ENCODE measurements at places on chromosomes 3 and 15.

- no peak for DNase-seq
These were observed 44.9 kb downstream of the GOLGA6L2 start for GRCh38 chr15:23402140-23402539.

DNA sequence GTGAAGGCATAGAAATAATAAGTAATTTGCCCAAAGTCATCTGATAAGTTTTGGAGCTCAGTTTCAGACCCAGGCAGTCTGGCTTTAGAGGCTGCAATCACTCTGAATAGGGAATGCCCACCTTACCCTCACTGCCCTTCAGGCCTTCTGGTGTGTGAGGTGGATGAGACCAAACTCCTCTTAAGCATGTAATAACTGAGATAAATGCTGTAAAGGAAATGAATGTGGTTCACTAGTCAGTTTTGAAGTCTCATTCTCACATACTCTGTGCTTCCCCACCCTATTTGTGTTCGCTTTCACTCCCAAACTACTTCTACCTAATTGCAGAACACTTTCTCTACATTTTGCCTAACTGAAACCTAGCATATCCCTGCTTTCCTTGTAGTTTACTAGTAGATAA is 144.1 kb downstream of the FILIP1L start:
- DNase-seq, result no peak

GRCh38 chr3:150014782-150015181 is 44.1 kb upstream of the PFN2 start:
- DNase-seq, result no peak

DNA sequence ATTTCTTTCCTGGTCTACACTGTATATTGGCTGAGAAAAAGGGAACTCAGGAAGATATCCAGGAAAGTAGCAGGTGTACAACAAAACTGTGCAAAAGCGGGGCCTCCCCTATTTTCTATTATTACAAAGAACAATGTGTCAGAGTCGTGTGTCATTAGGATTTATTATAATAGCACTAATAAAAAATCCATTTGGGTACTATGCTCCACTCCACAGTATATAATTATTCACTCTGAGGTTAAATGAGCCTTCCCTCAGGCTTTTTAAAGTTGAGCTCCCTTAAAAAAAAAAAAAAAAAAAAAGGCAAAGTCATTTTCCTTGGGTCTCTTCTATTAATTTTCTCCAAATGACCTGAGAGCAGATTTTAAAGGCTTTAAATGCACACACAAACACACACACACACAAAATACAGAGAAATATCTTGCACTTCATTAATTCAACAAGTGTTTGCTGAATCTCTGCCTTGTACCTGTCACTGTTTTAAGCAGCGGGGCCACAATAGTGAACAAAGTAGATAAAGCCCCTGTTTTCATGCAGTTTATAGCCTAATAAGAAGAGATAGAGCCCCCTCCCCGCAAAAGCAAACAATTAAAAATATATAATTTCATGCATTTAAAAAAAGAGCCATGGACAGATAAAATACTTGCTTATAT is 1.3 kb upstream of the DPP8 start:
- no peak for DNase-seq

DNA sequence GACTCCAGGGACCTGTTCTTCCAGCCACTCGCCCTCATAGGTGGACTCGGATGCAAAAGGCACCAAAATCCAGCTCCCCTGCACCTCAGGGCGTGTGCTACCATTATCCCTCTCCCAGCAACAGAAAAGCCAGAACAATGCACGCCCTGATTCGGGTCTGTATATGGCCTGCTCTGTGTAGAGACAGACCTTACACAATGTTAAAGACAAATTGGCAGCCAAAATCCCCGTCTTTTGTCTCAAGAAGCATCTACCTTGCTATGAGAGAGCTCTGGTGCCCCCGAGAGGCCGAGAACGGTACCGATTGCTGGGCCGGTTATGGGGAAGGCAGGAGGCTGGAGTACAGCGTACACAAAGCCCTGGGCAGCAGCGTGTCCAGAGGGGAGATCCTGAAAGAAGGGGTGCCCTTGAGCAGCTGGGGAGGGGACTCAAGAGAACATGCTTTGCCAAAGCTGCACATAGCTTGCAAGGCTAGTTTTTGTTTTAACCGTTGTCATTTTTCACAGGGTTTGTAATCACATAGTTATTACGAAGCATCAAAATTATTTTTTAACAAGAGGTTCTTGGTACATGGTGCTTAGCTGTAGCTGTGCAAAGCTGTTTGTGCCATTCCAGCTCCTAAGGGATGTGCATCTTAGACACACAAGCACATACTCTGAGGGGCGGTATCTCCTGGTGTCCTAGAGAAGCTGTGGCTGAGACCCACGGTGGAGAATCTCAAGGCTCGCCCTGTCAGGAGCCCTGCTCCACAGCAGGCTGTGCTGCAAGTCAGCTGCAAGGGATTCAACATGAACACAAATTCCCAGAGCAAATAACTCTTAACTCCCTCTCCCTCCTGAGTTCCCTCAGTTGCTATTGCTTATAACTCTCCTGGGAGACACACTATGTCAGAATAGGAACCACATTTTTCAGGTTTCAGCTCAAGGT is 461.5 kb upstream of the PPP2R3A start:
- DNase-seq, result no peak

DNA sequence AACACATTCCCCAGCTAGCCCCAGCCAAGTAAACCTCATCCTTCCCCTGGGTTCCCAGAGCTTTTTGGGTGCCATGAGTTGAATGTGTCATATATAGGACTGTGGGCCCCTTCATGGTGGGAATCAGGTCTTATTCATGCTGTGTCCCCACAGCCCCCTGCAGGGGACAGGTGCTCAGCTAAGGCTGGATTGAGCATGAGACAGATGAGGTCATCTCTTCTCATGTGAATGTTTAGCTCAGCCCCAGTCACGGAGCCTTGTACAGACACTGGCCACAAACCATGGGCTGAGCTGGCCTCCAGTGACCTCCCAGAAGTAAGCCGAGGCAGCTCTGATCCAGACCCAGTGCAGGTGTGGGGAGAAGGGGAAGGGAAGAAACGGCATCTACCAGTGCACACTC is 70.7 kb downstream of the C3orf70 start:
- no peak for DNase-seq
